Osteocyte (in vitro differentiated cells): ENCODE measurements at places on chromosomes 11 and 22. TPM values are rescaled to one million over a fixed set of nuclear protein-coding genes. Genes with fewer than 3 reads are reported as not detected.

GRCh38 chr22:46007003-46007847, 30.3 kb upstream of the WNT7B start:
- H3K36me3 ChIP-seq, result no peaks in the 10 kb centered on the region
- peaks cover 68% of the 10 kb centered on the region for H3K4me1 ChIP-seq
- H3K27me3 ChIP-seq, result no peaks in the 10 kb centered on the region
- no peak for DNase-seq
- no peak overlapping the region for H3K4me3 ChIP-seq

- no peaks in the 10 kb centered on the region for H3K36me3 ChIP-seq
- no peak overlapping the region for H3K4me3 ChIP-seq
- peak overlapping the region; percentile 2 for H3K27ac ChIP-seq
- DNase-seq, result no peak
- no peaks in the 10 kb centered on the region for H3K27me3 ChIP-seq
Observed at GRCh38 chr11:128399251-128400121, 187.9 kb downstream of the ETS1 start.

DNA sequence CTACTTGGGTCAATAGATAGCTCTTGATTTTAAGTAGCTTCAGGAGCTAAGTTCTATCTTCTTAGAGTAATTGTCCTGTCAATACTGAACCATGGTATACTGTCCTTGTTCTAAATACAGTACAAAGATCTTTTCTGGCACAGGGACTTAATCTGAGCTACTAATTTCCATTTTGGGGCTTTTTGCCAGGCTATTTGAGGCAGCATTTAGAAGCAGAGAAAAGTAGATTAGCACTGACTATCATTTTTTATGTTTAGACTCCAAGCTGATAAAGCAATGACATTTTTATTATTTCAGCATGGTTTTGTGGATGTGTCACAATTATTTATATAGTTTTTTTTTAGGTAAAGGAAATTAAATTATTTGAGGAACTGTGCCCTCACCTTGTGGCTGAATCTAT, 163.2 kb downstream of the FAT3 start:
- H3K4me3 ChIP-seq, result no peak overlapping the region
- no peaks in the 10 kb centered on the region for H3K36me3 ChIP-seq
- DNase-seq, result no peak

Gene SLC29A2
- total RNA-seq, result 2.0 and 3.6 TPM in 2 replicates

Gene NPAS4
- 0.11 and 0.18 TPM in 2 replicates for total RNA-seq

Gene TMEM151A
- 0.46 and 0.55 TPM in 2 replicates for total RNA-seq
